ENCODE measurements at places on chromosomes 16 and 17. TPM values are rescaled to one million over a fixed set of nuclear protein-coding genes. Genes with fewer than 3 reads are reported as not detected.

GRCh38 chr16:57444711-57445110, 2.5 kb downstream of the CIAPIN1 start:
- DNase-seq = no peak

DNA sequence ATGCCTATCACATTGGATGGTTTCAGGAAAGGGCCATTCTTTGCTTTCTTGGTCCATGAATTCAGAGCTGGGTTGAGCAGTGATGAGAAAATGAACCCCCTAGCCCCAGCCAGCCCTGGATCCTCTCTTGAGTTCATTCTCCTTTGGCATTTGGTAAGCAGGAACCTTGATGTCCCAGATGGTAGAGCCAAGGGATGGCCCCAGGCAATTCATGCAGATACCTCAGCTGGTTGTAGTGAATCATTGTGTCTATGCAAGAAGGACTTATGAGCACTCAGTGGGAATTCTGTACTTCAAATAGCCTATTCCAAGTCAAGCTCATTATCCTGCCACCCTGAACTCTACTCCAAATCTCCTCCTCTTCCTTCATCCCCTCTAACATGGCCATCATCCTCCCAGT, 412.7 kb downstream of the UTP18 start:
- DNase-seq = no peak

- DNase-seq = no peak
Observed at GRCh38 chr17:8468127-8468526, 32.4 kb downstream of the NDEL1 start.

GRCh38 chr17:8117367-8117979, 841 bp downstream of the ALOXE3 start:
- peak; percentile 71 for DNase-seq

- peak; percentile 69 for DNase-seq
Observed at GRCh38 chr16:77788181-77789084, at the start of gene VAT1L. TSS of gene VAT1L (plus strand) at chr16:77788564. CDS start at chr16:77788683, 119 bp downstream.

GRCh38 chr16:78288888-78289287, 189.4 kb downstream of the WWOX start:
- DNase-seq = no peak

GRCh38 chr16:50476486-50477255, 71.5 kb upstream of the NKD1 start:
- no peak for DNase-seq

DNA sequence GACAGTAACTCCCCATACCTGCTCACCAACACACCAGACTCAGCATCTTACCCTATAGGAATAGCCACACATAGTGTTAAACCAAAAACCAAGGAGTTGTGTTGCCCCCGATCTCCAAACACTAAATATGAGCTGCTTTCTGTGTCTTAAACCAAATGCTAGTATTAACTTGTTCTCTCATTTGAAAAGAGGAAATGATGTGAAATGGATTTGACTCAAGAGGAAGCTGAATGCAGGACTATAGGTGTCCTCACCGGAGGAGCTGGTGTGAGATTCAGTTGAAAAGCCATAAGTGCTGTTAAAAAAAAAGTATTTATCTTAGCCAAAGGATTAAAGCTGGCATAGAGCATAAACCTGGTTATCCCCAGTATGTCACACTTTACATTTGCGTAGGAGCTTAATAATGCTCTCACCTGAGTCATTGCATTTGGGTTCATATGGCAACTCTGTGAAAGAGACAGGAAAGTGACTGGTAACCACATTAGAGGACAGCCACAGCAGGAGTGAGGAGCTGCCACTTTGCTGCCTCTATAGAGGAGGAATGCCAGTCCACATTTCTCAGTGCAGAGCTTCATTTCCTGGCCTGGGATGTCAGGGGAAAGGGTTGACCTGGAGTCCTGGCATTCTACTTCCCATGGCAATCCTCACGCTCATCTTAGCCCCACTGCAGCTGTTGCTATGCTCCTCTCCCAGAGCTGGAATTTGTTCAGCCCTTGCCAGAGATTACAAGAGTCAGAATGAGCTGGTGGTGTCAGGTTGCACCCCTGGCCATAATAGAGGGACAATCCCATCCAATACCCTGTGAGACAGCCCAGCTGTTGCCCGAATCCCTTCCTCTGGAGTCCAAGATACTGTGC, 143.3 kb upstream of the ANKFN1 start:
- peak; percentile 35 for DNase-seq

- peak; percentile 46 for DNase-seq
Observed at GRCh38 chr17:47776330-47777197, 43.5 kb downstream of the TBX21 start.

DNA sequence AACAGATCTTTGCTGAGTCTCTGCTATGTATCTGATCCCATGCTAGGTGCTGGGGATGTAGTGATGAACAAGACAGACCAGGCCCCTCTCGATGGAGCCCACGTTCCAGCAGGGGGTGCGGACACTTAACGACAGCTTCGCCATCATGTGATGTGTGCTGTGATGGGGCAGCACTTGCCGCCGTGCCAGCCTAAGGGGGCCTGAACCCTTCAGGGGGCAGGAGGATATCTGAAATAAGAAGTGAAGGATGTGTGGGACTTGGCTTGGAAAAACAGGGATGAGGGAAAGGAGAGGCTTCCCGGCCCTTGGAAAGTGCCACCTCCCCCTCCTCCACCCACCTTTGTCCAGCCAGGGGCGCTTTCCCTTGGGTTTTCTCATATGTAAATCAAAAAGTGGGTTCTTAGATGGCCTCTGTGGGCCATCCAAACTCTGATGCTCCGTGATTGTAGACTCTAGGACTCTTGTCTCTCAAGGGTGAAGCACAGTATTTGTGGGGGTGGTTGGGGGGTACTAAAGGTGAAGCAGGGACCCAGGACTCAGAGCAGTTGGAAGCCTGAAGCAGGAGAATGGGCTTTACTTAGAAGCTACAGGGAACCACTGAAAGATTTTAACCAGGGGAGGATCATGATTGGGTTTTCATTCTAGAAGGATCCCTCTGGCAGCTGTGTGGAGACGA, 4.0 kb upstream of the DLX3 start:
- DNase-seq = peak; percentile 35

- DNase-seq = no peak
Observed at GRCh38 chr16:89449726-89450335, 40.5 kb downstream of the ANKRD11 start.

- no peak for DNase-seq
Observed at GRCh38 chr17:32806646-32807045, 70.3 kb downstream of the MYO1D start.

DNA sequence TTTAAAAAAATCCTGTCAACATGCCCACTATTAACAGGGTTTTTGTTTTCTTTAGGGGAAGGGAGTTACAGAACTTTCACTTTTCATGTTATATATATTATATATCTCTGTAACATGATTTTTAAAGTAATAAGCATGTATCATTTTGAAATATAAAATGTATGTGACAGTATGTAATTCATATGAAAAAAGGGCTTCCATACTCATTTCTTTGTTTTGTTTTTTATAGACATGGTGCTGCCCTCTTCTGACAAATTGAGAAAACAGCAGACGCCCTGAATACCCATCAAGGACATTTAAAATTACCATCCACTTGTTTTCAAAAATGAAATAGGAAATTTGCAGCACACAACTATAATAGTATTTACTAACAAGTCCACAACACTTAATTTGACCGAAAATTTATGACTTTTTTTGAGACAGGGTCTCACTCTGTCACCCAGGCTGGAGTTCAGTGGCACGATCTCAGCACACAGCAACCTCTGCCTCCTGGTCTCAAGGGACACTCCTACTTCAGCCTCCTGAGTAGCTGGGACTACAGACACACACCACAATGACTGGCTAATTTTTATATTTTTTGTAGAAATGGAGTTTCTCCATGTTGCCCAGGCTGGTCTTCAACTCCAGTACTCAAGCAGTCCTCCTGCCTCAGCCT, 30.4 kb downstream of the CFDP1 start:
- no peak for DNase-seq

DNA sequence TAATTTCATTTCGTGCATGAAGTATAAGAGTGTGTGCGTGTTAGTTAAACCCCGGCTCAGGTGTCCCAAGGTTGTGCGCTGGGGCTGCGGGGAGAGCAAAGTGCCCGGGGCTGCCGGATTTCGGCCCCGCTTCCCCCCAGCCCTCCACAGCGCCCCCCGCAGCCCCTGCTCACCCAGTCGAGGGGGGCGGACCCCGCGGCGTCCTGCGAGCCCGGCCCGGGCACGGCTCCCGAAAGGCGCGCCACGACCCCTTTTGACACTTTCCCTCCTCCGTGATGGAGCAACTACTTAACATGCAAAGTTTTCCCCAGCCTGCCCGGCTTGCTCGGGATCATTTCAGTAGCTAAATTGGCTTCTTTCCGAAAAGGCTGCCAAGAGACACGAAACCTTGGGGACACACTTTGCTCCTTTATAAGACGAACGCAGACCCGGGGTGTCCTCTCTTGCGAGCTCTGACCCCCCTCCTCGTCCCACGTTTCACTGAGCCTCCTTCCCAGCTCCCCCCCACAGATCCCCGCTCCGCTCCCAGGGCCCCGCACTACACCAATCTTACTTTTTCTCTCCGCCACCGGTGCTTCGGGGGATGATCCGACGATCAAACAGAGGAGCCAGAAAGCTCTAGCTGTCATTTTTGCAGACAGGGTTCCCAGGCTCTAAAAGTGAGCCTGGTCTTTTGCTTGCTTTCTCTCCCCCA, 552 bp downstream of the C17orf58 start:
- DNase-seq = peak; percentile 63

GRCh38 chr16:67035364-67035763, 6.4 kb downstream of the CBFB start:
- no peak for DNase-seq

- no peak for DNase-seq
Observed at GRCh38 chr17:40922239-40922638, 15.2 kb downstream of the KRT23 start.

GRCh38 chr16:85947230-85948137, 48.5 kb downstream of the IRF8 start:
- DNase-seq = no peak

- no peak for DNase-seq
Observed at GRCh38 chr16:30352488-30353401, 2.4 kb downstream of the CD2BP2 start.

SLC47A1 gene
- 2.0 TPM for total RNA-seq

CLTC gene
- 241 TPM for total RNA-seq

FSCN2 gene
- 1.0 TPM for total RNA-seq

KCNJ18 gene
- not detected for total RNA-seq

HID1 gene
- total RNA-seq = 12.7 TPM
